ENCODE measurements at places on chromosomes 2 and 18. TPM values are rescaled to one million over a fixed set of nuclear protein-coding genes. Genes with fewer than 3 reads are reported as not detected.

C1QL2 gene
- not detected for total RNA-seq

SLC4A5 gene
- not detected for total RNA-seq

DUSP2 gene
- total RNA-seq = 1.8 TPM

SOWAHC gene
- 4.8 TPM for total RNA-seq

ZNF385B gene
- not detected for total RNA-seq

UGT1A3 gene
- not detected for total RNA-seq

DNA sequence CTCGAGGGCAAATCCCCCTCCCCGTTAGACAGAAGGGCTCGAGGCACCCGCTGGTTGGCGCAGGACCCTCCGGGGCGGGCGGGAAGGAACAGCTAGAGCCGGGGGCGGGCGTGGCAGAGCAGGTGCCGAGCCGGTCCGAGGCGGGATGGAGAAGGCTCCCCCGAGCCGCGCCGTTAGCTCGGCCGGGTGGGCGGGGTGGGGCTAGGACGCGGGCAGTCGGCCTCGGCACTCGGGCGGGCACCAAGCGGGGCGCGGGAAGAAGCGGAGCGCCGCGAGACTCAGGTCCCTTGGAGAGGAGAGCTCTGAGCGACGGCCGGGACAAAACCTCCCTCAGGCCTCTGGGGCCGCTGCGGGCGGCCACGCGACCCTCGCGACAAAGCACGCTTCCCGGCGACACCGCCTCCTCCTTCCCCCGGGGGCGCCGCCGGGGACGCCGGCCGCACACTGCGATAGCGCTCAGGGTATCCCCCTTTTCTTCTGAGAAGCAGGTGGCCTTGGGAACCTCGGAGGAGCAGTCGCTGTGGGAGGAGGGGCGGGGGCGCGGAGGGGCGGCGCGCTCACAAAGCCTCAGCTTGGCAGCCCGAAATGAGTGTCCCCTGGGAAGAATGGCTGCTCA is 721 bp downstream of the FHOD3 start:
- no peak for DNase-seq

DNA sequence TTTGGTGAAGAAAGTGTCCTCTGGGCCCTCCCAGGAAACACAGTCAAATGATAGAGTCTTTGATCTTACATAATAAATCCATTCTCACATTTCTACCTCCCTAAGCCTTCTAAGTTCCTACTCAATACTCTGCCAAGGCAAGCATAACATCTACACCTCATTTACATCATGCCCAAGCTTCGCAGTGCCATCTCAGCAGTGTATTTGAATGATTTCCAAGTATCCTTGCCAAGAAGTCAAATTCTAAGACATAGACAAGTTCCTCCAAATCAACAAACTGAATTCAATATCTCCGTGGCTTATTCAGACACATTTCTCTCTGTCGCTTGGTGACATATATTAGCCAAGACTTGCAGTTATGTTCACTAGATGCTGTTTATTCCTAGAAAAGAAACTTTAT is 8.1 kb upstream of the MLPH start:
- DNase-seq = no peak

GRCh38 chr2:24725956-24726355 is 67.2 kb downstream of the PTRHD1 start:
- no peak for DNase-seq

DNA sequence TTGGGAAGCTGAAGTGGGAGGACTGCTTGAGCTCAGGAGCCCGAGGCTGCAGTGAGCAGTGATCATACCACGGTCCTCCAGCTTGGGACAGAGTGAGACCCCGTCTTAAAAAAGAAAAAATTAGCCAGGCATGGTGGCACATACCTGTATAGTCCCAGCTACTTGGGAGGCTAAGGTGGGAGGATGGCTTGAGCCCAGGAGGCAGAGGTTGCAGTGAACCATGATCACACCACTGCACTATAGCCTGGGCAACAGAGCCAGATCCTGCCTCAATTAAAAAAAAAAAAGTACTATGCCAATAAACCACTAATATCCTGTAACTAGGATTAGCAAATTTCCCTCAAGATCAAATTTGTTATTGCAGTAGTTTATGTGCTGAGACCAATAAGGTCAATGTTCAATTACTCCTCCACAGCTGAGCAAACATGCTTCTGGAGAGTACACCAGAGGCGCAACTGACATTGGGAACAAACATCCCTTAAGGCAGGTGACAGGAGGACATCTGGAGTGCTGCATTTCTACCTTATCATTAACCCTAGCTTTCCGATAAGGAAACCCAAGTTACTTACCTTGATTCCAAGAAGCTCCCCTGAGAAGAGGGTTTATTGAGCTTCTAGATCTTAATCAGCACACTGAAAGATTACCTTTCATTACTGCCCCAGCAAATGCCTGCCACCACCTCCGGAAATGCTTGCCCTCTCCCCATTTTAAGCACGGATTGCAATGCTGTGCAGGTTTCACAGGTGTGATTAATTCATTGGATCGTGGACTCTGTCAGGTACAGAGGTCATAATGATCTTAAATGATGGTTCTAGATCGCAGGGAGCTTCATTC is 26.2 kb downstream of the MGAT4A start:
- DNase-seq = no peak

GRCh38 chr2:197256547-197257170 is 53.9 kb downstream of the ANKRD44 start:
- no peak for DNase-seq

GRCh38 chr2:121697108-121697631 is 39.5 kb downstream of the NIFK start:
- no peak for DNase-seq

- DNase-seq = peak; percentile 17
Observed at GRCh38 chr2:7840651-7841380, 841.0 kb upstream of the ID2 start.

DNA sequence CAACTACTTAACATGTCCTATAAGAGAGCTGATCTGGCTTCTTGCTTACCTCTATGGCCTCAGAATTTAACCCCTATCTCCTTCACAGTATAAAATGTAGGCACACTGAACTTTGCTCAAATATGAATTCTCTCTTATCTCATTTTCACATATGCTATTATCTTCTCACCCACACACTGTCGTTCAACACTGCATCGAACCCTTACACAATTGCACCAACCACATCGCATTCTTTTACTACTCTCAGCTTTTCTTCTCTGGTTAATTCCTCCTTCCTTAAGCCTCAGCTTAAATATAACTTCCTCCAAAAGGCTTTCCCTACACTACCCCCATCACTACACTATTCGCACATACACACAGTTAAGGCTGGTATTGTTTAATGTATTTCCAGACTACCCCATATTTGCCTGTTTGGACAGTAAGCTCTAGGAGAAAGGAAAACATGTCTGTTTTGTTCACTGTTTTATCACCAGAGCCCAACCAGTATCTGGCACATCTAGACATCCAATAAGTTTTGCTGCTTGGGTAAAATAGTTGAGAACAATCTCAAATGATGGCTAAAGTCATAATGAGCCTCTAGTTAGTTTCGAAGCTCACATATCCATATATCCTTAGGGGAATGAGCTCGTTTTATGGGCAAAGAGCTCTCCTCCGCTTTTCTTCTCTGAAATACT is 47.7 kb downstream of the HIBCH start:
- DNase-seq = no peak

DNA sequence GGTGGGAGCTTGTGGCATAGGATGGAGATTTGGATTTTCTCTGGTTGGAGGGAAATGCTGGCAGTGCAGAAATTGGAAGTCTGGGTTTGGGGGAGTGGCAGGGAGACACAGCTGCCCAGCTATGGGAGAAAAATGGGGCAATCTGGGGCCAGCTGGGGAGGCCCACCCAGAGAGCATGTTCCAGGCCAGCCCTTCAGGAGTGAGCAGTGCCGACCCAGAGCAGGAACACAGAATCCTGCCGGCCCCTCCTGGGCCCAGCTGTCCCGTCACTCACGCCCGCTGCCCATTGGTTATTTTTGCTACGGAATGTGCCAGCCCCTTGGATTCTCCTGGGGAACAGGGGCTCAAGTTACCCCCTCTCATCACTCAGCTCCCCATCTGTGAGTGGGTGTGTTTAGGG is 4.9 kb downstream of the SPEG start:
- no peak for DNase-seq

- DNase-seq = no peak
Observed at GRCh38 chr18:5984245-5984644, 88.9 kb upstream of the TMEM200C start.
